ENCODE measurements at places on chromosomes 3 and 15. TPM values are rescaled to one million over a fixed set of nuclear protein-coding genes. Genes with fewer than 3 reads are reported as not detected.

The MASP1 gene
- total RNA-seq: not detected

The TMEM207 gene
- not detected for total RNA-seq

The BRPF1 gene
- 18.9 TPM for total RNA-seq

The ADIPOQ gene
- not detected for total RNA-seq

The RFTN1 gene
- 3.7 TPM for total RNA-seq

The CAND2 gene
- total RNA-seq: 0.54 TPM

The TRPC1 gene
- 8.3 TPM for total RNA-seq

The KLHL6 gene
- total RNA-seq: not detected

The GPR149 gene
- not detected for total RNA-seq

The SLC12A1 gene
- total RNA-seq: not detected

The GPR27 gene
- total RNA-seq: 2.5 TPM

The PYGO1 gene
- 7.9 TPM for total RNA-seq

The CFAP91 gene
- total RNA-seq: 0.29 TPM

The SMCO1 gene
- not detected for total RNA-seq
